Activated T-helper 1 cell treated with anti-CD3 and anti-CD28 coated beads, Interleukin-12 subunit alpha, Interleukin-12 subunit beta, Interleukin-2, Interleukin-4 antibody, amounts not matched to agents 30 ng/mL and 10 ng/mL and 1 ng/mL, durations not matched to agents 14 hours and 24 hours and 36 hours (primary cell): ENCODE measurements at places on chromosomes 11 and 22.

- no peak for DNase-seq
Observed at GRCh38 chr11:72844356-72844755, 30.1 kb downstream of the ATG16L2 start.

GRCh38 chr22:38946771-38947170 lies 10.6 kb upstream of the APOBEC3A start:
- no peak for DNase-seq

- no peak for DNase-seq
Observed at GRCh38 chr11:44789496-44789895, 62.7 kb downstream of the TSPAN18 start.

GRCh38 chr11:74322667-74323066 lies 11.2 kb upstream of the P4HA3 start:
- no peak for DNase-seq

GRCh38 chr11:70695086-70695960 lies 297.0 kb downstream of the CTTN start:
- DNase-seq, result no peak

- DNase-seq, result no peak
Observed at GRCh38 chr22:38505541-38506117, 482 bp downstream of the DDX17 start.

DNA sequence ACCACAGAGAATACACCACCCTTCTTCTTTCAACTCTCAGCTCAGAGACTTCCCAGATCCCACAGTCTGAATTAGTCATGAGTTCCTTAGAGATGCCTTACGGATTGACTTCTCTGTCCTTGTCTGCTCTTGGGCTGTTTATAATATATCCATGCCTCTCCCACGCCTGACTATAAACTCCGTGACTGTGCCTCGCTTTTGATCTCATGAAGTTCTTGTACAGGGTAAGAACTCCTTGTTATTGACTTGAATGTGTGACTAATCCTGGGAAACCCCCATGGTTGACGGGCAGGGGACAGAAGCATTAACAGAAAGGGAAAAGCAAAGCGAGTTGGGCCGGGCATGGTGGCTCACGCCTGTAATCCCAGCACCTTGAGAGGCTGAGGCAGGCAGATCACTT lies 62.4 kb upstream of the POU2AF1 start:
- DNase-seq, result no peak

DNA sequence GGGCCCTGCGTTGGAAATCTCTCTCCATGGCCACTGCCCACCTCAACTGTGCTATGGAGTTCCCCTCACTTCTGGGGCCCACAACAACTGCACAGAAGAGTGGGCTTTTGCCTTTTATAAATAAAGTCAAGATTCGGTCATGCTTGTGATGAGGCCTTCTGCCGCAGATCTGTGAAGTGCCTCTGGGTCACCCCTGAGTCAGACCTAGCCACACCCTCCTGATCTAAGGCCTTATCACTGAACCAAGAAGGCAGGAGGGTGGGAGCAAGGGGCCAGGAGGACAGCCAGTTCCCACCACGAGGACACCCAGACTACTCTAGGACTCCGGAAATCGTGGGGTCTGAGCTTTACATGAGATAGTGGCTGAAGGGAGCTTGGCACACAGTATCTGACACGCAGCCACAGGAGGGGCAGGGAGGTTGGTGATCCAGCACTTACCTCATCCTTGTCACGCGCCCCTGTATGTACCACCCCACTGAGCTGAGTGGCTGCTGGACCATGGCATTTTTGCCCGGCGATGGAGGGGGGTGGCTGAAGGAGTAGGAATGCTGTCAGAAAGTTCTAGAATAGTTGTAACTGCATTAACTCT lies 115.7 kb downstream of the ABTB2 start:
- no peak for DNase-seq

DNA sequence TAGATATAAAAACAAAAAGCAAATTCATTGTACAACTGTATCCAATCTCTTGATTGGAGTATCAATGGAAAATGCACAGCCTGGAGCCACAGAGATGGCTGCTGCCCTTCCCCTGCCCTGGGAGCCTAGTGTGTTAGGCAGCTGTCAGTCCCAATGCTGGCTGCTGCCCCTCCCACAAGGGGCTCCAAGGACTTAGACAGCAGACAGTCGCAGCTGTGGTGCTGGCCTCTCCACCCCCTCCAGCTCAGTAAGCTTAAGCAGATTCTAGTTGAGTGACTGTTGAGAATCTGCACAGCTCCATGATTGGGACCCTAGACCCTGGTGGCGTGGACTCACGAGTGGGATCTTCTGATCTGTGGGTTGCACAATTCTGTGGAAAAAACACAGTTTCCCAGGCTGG lies 1511.2 kb downstream of the FAM181B start:
- DNase-seq, result no peak

GRCh38 chr11:129849447-129850130 lies 33.9 kb downstream of the TMEM45B start:
- no peak for DNase-seq

DNA sequence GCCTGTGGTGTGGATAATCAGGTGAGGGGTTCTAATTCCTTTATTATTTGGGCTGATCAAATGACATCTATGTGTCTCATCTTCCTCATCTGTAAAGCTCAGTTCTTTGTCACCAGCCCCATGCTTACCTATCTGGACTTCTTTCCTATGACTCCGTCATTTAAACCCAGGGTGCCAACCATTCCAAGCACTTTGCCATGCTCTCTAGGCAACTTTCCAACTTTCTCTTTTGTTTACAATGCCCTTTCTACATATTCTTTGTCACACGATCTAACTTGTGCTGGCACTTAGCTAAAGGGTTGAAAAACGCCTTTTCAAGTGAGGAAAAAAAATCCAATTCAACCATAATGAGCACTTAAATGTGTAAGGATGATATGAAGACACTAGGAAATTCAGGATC lies 27.9 kb downstream of the EXPH5 start:
- no peak for DNase-seq

GRCh38 chr11:445765-446588 lies 4.1 kb upstream of the PTDSS2 start:
- no peak for DNase-seq

DNA sequence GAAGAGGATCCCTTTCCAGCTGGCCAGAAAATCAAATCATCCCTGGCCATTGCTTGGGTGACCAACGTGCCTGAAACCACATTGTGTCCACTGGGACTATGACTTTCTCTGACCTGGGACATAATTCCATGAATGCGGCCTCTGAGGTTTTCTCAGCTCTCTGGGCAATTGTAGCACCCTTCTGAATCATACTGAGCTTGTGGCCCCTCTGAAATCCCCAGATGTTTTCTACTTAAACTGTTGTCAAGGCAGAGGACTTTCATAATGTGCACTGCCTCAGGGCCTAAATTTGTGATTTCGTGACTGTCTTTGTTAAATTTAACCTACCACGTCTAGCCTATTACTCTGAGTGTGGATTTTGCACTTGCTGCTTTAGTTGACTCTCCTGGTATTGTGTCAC lies 321.1 kb upstream of the PLET1 start:
- DNase-seq, result no peak

- no peak for DNase-seq
Observed at GRCh38 chr22:35397095-35397904, 2.6 kb upstream of the MCM5 start.

DNA sequence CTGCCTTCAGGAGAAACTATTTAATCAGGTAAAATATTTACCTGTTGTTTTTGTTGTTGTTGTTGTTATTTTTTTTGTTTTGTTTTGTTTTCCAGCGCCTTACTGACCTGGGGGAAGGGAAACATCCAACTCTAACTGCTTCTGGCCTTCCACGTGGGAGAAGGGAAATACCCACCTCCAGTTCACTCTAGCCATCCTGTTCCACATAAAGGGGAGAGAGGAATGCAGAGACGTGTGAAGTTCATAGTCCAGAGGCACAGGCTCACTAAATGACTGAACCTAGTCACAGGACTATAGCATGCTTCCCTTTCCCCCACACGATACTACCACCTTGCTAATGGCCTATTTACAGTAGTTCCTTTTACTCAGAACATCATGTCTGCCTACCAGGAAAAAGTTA lies 72.4 kb upstream of the VSTM5 start:
- no peak for DNase-seq

GRCh38 chr11:96130061-96130620 lies 206.2 kb upstream of the MTMR2 start:
- no peak for DNase-seq

DNA sequence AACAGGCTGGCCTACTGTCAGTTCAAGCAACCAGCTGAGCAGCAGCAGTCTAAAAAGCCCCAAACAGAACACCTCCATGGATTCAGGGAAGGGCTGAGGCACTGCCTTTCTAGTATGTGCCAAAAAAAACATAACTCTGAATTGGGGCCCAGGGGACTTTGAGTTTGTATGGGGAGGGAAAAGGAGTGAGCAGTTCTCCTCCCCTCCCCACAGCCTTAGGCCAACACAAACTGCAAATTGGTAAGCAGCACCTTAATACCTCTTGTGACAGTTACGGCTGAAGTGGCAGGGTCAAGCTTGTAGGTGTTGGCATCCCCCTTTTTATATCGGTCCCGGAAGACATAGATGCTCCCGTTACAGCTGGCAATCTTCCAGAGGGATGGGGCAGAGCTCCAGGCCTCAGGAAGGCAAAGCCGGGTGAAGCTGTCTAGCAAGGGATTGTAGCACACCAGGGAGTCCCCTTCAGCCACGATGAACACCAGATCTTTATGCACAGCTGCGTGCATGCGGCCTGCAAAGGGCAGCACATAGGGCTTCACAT lies 6.0 kb downstream of the KBTBD4 start:
- DNase-seq, result no peak

DNA sequence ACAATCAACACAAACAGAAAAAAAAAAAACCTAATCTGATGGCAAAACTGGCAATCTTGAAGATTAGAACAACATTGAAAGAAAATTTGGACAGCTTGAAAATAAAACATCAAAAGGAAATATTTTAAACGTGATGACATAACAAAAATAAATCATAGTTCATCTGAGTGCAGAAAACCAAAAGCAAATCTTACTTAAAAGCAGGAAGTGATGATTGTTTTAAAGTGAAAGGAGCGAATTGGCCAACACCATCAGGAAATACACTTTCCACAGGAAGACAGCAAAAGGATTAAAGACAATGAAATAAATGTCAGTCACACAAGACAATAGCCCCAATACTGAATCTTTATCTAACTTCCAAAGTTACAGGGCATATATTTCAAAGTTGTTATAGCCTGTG lies 696.5 kb upstream of the CHORDC1 start:
- no peak for DNase-seq

- DNase-seq, result no peak
Observed at GRCh38 chr11:70574725-70575347, 176.5 kb downstream of the CTTN start.

GRCh38 chr11:123559523-123559955 lies 94.9 kb downstream of the SCN3B start:
- DNase-seq, result no peak

DNA sequence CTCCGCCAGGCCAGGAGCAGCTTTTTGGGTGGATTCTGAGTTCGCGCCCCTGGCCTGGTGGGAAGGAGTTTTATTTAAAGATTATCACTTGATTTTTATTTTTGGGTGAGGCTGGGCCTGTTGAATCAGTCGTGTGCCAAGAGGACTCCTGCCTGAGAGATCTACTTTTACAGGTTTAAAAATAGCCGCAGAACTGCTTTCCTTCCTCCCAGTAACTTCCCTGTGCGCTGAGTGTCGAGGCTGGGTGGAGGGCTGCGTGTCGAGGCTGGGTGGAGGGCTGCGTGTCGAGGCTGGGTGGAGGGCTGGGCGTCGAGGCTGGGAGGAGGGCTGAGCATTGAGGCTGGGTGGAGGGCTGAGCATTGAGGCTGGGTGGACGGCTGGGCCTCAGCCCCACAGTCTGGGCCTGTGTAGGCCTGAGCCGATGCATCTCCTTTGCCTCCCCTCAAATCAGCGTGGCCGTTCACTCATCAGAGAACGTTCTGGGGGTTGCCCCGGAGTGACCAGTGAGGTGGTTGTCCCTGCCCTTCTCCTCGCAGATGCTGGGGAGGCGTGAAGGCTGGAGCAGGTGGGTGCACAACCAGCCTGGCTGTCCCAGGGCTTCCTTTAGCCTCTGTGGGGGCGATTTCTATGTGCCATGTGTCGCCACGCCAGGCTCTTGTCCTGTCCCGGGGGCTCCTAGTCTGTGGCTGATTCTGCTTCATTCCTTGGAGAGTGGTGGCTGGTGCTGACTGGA lies 30.1 kb downstream of the GRAMD4 start:
- no peak for DNase-seq

- DNase-seq, result no peak
Observed at GRCh38 chr22:49408102-49408836, 419.4 kb downstream of the BRD1 start.

GRCh38 chr22:38944653-38945052 lies 12.8 kb upstream of the APOBEC3A start:
- DNase-seq, result no peak

DNA sequence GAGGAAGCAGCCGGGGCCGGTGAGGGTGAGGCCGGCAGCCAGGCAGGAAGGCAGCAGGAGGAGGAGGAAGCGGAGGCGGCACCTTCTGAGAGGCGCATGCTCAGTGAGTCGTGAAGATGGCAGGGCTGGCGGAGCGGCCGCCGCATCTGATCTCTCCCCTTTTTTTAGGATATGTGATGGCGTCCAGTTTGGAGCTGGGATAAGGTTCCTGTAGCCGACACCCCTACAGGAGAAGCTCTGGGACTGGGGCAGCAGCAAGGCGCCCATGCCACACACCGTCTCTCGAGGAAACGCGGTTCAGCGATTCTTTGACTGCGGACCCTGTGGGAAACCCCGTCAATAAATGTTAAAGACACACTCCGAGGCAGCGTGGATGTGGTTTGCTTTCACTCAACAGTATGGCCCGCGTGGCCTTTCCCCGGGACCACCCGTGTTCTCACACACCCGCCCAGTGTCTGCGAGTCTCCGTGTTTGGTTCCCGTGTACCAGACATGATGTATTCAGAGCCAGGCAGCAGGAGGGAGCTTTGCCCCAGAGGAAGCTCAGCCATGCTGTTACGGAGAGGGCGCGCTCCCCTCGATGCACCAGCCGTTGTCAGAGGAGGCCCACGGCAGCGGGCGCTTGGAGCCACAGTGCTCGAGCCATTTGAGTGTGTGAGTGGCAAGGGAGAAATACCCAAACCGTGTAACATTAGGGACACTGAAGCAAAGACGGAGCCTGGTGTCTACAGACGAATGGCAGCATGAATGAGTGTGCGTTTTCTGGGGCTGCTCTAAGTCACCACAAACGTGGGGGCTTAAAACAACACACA lies 27.7 kb upstream of the PARVB start:
- peak; percentile 64 for DNase-seq

GRCh38 chr11:12565406-12565805 lies 108.8 kb upstream of the TEAD1 start:
- DNase-seq, result no peak

DNA sequence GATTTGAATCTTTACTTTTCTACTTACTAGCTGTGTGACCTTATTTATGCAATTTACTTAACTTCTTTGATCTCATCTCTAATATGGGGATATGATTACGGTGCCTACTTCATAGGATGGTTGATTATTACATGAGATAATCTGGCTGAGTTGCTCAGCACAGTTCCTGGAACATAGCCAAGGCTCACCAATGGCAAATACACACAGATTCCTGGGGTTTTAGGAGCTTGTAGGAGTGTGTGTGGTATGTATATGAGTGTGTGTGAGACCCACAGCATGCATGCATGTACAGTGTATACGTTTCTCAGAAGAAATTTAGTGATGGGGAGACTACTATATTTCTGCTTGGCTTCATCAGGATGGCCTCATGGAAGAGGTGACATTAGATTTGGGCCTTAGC lies 256.9 kb downstream of the KIRREL3 start:
- DNase-seq, result no peak

GRCh38 chr22:32142600-32142999 lies 16.5 kb downstream of the C22orf42 start:
- DNase-seq, result peak; percentile 19
